ENCODE measurements at places on chromosomes 13 and 19.

- no peak for DNase-seq
Observed at GRCh38 chr13:39345982-39346381, 257.0 kb downstream of the LHFPL6 start.

DNA sequence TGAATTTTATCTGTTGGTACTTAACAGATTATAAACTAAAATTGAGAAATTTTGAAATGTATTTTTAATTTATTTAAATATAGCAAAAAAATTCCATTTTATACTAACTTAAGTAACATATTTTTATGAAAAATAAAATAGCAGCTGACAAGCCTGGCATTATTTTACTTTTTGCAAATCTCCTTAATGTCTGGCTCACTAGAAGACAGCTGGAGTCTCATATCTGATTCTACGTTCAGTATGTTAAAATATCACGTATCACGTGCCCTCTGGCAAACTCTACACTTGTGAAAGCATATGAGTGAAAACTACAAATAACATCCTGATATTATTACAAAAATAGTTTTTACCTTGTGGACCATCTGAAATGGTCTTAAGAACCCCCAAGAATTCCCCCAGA lies 513.2 kb upstream of the NBEA start:
- DNase-seq: no peak

DNA sequence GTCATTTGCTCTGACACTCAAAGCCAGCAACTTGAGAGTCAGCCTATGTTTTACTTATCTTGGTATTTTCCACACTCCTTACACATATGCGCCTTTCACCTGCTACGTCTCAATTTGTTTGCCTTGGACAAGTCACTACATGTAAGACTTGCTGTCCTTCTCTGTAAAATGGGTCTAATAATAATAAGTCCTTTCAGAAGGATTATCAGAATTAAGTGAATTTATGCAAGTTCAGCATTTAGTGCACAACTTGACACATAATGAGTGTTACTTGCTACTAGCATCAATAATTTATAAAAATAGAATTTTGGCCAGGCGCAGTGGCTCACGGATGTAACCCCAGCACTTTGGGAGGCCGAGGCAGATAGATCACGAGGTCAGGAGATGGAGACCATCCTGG lies 71.1 kb upstream of the UBL3 start:
- DNase-seq: no peak

DNA sequence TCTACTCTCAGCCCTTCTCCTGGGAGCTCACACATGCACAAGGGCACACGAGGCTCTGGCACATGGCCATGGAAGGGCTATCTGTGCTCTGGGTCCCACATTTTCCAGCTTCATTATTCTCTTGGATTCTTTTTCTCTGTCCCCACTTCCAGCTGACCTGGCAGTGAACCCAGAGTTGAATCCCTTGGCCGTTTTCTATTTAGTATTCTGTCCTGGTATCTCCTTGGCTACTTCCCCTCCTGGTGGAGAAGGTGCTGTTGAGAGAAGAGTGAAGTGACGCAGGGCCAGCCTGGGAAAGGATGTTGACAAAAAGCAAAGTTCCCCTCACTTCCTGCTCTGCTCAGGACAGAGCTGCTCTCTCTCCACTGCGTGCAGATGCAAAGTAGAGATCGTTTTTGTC lies 303.1 kb downstream of the IRS2 start:
- DNase-seq: no peak

DNA sequence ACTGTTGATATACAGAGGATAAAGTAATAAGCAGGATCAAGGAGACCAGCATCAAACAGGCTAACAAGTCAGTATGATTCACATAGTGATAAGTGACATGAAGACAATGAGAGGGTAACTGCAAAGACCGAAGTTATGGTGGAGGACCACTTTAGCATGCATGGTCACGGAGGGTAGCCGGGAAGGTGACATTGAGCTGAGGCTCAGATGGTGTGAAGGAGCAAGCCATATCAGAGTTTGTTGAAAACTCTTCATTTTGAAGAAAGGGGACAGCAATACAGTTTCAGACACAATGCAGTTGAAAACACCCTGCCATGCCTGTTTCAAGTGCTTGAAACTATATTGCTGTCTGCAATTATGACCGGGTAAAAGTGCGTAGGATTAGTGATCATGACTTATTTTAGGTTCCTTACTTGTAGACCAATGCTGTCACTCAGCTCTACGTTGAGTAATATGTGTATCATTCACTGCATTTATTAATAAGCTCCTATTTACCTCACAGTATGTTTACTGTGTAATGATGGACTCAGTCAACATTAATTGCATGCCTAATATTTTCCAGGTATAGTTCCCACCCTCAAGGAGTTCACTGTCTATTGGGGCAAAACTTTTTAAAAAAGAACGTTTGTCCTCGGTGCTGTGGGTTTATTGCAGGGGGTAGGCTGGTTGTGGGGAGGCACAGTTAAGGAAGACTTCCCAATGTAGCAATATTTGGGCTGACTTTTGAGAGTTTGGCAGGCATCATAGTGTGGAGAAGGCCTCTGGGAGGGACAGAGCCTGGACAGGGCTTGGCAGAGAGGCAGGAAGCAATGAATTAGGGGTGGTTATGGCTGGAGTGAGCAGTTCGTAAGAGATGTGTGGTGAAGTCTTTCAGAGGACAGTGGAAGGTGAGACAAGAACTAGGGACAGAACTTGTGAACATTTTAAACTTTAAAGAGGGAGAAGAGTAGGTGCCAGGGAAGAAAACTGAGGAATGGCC lies 3.2 kb downstream of the UBAC2 start:
- DNase-seq: no peak

Measured in trophoblast cell (in vitro differentiated cells and primary cell).